ENCODE measurements at places on chromosomes 4 and X.

GRCh38 chrX:101219864-101220346, 319 bp downstream of the DRP2 start:
- DNase-seq = no peak

DNA sequence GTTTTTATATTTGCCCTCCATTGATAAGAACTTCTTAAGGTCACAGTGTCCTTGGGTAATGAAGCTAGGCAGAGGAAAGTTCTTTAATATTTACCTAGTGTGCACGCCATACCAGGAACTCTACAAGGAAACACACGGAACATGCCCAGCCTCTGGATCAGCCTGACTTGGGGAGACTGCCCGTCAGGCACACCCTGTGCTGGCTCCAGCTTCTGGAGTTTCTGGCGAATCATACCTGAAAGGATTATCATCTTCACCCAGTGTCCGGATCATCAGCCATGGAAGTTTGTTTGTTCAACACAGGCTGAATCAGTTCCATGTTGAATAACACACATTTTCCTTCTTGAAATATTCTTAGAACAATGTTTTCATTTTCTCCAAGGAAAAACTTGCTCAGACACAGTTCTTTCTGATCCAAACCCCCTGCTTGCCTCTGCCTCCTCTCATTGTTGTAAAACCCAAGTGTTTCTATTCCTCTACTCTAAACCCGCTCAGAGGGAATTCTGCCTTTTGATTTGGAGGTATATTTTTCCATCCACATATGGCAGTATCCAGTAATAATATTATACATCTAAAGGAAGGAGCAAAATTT, 176.7 kb downstream of the SHROOM3 start:
- no peak for DNase-seq

DNA sequence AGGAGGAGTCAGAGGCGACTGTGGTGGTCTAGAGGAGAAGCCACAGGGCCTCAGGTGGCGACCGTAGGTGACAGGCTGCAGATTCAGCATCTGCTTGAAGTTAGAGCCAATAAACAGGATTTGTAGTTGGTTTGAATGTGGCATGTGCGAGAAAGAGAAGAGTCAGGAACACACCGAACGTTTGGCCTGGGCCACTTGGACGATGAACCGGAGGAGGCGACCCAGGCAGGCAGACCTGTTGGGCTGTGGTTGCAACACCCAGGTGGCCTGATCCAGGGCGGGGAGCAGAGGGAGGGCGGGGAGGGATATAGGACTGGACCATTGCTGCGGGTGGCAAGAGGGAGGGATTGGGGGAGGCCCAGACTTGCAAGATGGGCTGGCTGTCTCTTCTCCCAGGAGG, 10.0 kb upstream of the PSAPL1 start:
- no peak for DNase-seq

DNA sequence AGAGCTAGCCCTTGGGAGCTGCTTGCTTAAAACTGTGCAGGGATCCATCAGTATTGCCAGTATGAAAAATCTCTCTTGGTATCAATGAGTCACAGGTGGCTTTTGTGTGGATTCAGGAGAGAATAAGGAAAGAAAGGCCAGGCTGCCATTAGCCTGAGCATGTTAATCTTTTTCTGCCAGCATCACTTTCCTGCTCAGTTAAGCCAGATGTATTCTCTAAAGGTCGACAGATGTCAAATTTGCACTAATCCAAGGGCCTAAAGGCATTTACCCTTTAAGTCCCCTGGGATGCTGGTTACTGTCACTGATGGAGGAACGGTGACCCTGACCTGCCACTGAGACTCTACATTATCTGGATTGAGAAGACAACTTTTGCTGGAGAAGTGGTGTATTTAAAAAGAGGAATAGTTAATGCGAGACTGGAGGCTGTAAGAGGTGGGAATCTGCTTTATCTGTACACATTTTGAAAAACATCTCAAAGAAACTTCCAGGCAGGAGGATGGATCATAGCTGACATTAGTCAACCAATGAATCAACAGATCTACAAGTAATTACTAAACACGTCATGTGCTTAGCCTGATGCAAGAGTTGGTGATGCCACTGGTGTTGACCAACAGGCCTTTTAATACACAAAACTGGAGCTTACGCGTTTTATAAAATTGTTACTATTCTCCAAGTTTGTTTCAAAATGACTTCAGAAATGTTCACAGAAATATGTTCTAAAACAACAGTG, 241.4 kb upstream of the ANXA3 start:
- no peak for DNase-seq

DNA sequence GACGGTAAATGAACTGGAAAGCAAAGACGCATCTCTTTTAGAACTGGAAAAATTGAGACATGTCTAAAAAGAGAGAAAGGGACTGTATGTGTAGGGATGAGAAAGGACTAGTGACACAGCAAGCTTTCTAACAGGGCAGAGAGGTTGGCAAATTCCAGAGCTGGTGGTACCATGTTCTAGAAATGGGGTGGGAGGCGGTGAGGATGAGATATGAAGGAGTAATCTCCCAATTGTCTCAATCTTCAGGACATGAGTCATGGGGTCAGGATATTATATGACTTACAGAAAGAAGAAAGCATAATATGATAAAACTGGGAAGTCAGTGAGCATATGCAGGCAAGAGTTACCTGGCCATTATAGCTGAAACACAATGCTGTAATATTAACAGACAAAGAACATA, 14.2 kb downstream of the TAB3 start:
- DNase-seq = no peak

- DNase-seq = no peak
Observed at GRCh38 chr4:114312338-114312737, 286.3 kb upstream of the UGT8 start.

- no peak for DNase-seq
Observed at GRCh38 chr4:172819353-172819752, 349.3 kb upstream of the GALNT7 start.

GRCh38 chrX:153638436-153639176, 8.4 kb upstream of the DUSP9 start:
- DNase-seq = no peak

- no peak for DNase-seq
Observed at GRCh38 chrX:19981947-19982346, 8.9 kb downstream of the BCLAF3 start.

- DNase-seq = peak; percentile 3
Observed at GRCh38 chr4:89661173-89661899, 175.6 kb downstream of the SNCA start.

- DNase-seq = no peak
Observed at GRCh38 chr4:2063557-2064275, 4.6 kb downstream of the NAT8L start.

Measured in GM04504 (cell line).